ENCODE measurements at places on chromosomes 7 and 10.

- DNase-seq, result no peak
These were observed 91.0 kb downstream of the ELFN1 start for GRCh38 chr7:1761097-1761496.

GRCh38 chr7:88315522-88315921 lies 8.8 kb upstream of the STEAP4 start:
- no peak for DNase-seq

DNA sequence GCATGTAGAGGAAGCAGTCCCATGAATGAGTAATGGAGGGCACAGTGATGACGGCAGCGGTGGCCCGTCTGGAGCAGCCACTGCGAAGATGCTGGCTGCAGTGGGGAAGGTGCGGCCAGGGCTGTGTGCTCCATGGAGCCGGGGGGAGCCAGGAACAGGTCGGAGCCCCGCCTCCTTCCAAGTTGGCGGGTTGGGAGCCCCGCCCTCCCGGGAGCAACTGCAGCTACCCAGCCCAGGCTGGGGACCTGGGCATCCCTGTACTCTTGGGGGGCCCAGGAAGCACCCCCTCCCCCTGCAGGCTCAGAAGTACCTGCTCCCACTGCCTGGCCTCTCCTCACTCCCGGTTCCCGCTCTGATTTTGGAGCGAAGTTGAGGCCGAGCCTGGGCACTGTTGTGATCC lies 175.1 kb upstream of the ADCY1 start:
- DNase-seq, result no peak

- no peak for DNase-seq
These were observed 140.9 kb downstream of the BTAF1 start for GRCh38 chr10:92064506-92064905.
